ENCODE measurements at places on chromosomes 4 and X.

- peak; percentile 41 for DNase-seq
Measured at GRCh38 chr4:127832585-127832984, 48.1 kb upstream of the PLK4 start.

DNA sequence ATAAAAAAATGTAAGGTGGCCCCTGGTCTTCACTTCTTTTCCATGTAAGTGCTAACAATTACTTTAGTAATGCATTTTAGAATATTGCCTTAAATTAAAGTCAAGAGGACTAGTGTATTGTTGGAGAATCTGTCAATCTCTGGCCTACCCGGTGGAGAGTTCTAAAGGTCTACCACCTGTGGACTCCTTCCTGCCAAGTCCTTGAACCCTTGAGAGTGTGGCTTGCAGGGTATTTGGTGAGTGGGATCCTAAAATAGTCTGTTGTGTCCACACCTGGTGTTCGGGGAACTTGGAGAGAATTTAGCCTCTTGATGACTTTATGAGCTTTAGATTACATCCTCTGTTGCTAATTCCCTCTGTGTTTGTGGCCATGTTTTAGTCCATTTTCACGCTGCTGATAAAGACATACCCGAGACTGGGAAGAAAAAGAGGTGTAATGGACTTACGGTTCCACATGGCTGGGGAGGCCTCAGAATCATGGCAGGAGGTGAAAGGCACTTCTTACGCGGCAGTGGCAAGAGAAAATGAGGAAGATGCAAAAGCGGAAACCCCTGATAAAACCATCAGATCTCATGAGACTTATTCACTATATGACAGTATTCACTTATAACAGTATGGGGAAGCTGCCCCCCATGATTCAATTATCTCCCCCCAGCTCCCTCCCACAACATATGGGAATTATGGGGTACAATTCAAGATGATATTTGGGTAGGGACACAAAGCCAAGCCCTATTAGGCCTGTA lies 23.8 kb downstream of the DDIT4L start:
- DNase-seq: no peak

GRCh38 chr4:143377611-143378099 lies 41.0 kb downstream of the GAB1 start:
- DNase-seq: peak; percentile 66

DNA sequence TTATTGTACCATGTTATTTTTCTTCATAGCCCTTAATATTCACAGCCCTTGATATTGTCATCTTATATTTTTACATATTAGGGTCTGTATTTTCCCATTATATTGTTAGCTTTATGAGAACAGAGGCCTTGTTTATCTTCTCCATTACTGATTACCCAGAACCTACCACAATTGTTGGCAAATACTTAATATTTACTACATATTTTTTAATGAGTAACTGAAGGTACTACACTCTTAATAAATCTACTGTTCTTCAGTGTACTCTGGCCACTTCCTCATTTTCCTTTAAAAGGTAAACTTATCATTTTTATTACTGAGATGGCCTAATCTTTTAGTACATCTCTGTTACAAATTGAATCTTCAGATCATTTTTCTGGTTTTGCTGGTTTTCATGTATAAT lies 133.5 kb downstream of the COL4A5 start:
- no peak for DNase-seq

DNA sequence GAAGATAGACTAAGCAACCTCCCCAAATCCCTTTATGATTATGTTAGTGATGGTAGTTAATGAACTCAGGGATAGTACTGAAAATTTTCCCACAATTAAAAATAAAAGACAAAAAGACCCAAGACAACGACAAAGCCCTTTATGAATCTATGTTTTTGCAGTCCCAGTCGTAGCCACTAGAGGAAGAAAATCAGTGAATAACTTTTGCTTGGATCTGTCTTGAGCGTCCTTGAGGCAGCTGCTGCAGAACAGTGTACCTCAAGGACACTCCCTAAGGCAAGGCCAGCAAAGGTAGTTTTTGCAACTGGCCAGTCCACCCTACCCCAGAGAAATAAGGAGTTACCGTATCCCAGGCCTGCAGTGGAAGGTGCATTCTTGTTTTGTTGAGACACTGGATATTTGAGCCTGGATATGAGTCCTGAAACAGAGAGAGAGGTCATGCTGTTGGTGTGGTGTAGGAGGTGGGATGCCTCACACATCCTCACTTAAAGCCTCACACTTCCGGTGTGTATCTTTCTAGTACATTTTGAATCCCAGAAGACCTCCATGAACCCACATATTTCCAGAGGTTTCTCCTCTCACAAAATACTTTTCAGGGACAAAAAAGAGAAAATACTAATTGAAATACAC lies 8.7 kb upstream of the TIMM8A start:
- no peak for DNase-seq

DNA sequence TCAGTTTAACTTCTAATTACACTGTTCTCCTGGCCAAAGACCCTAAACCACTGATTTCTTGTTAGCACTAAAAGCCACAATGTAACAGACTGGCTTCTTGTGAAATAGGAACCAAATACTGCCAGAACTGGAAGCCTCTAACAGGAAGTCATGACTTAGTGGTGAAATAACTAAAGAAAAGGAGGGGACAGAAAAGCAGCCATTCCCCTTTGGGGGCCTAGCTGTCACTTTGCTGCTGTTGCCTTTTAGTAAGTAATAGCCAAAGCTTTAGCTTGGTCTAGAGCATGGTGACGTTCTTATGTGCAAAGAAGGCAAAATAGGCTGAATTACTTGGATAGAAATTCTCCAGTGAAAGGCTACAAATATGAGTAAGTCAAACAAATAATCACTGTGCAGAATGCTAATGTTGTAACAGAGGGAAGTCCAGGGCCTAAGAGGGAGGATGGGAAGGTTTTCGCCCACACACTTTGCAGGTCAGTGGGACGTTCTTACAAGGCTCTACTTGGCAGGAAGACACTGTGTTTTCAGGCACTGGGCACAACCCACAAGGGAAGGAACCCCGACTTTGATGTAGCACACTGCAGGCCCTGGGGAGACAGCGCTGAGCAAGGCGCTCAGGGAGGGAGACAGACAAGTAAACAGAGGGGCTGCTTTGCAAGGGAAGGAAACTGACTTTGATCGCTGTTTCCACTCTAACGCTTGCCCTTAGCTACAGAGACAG lies 16.7 kb downstream of the GAB3 start:
- DNase-seq: no peak

DNA sequence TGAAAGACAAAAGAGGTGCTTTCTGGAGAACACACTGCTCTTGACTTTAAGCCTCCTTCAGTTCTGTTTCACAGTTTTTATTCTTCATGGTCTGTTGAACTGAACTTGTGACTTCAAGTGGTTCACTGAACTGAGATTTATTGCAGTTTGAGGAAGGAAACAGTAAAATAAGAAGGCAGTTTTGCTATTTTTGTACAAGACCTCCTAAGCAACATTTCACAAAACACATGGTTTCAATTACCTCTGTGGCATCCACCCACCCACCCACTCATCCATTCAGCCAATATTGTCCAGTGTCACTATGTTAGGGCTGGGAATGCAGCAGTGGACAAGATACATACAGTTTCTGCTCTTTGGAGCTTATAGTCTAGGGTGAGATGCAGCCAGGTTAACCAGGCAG lies 131.3 kb downstream of the IL1RAPL2 start:
- no peak for DNase-seq

DNA sequence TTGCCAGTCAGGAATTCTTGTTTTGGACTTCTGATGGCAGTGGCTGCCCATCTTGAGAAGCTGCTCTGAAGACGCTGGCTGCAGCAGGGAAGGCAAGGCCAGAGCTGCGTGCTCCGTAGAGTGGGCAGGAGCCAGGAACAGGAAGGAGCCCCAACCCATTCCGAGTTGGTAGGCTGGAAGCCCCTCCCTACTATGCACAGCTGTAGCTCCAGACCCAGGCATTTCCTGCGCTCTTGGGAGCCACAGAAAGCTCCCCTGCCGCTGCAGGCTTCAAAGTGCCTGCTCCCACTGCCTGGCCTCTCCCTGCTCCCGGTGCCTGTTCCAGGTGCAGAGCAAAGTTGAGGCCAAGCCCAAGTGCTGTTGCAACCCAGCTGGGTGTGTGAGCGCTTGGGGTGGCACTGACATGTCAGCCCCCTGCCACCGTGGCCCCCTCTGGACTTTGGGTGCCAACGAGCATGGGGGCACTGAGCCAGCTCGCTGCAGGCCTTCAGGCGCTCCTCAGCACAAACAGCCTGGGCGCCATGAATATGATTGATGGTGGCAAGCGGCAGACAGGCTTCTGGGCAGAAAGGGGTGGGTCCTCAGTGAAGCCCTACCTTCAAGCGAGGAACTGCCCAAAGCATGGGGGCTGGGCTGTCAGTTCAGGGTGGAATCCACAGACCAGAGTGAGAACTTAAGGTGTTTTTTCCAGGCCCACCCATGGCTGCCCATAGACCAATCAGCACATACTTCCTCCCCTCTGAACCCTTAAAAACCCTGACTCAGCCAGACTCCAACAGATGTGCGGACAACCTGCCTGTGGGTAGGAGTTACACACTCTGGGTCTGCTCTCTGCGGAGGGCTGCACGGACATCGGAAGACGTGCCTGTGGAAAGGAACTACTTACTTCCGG lies 677.2 kb upstream of the INTU start:
- no peak for DNase-seq

- no peak for DNase-seq
Measured at GRCh38 chr4:155017426-155017825, 191.0 kb upstream of the NPY2R start.

DNA sequence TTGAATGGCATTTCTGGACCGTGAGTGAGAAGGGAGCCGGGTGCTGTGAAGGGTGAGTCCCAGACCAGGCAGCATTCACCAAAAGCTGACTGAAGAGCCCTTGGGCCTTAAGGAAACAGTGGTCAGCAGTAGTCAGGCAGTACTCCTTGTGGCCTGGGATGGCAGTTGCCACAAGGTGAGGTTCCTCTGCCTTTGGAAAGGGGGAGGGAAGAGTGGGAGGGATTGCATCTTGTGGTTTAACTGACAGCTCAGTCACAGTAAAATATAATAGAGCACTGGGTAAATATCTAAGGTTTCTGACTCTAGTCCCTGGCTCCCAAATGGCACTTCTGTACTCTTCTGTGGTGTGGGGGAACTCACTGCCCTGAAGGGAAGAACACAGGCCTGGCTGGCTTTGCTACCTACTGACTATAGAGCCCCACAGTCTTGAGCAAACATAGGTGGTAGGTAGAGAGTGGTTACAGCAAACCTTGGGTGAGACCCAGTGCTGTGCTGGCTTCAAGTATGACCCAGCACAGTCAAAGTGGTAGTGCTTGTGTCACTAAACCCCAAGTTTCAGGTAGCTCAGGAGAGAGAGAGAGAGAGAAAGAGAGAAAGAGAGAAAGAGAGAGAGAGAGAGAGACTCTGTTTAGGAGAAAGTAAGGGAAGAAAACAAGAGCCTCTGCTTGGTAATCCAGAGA lies 154.2 kb downstream of the TEX11 start:
- no peak for DNase-seq

GRCh38 chrX:42946544-42947194 lies 168.7 kb upstream of the PPP1R2C start:
- no peak for DNase-seq

- no peak for DNase-seq
Measured at GRCh38 chrX:50671661-50672060, 142.3 kb downstream of the SHROOM4 start.

DNA sequence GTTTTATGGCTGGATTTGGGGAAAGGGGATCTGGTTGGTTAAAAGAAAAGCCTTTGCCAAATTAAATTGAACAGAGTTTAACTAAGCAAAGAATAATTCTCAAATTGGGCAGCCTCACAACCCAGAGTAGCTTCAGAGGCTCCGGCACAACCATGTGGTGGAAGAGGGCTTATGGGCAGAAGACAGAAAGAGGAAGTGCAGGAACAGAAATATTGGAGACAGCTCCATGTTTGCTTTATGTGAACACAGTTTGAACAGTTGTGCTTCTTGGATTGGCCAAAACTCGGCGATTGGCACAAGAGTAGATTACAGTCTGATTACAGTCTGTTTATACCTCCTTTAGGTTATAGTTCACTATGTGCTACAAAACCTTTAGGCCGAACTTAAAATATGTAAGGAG lies 562.7 kb downstream of the TRIML1 start:
- DNase-seq: no peak

GRCh38 chrX:11446336-11446735 lies 153.1 kb downstream of the AMELX start:
- DNase-seq: no peak

DNA sequence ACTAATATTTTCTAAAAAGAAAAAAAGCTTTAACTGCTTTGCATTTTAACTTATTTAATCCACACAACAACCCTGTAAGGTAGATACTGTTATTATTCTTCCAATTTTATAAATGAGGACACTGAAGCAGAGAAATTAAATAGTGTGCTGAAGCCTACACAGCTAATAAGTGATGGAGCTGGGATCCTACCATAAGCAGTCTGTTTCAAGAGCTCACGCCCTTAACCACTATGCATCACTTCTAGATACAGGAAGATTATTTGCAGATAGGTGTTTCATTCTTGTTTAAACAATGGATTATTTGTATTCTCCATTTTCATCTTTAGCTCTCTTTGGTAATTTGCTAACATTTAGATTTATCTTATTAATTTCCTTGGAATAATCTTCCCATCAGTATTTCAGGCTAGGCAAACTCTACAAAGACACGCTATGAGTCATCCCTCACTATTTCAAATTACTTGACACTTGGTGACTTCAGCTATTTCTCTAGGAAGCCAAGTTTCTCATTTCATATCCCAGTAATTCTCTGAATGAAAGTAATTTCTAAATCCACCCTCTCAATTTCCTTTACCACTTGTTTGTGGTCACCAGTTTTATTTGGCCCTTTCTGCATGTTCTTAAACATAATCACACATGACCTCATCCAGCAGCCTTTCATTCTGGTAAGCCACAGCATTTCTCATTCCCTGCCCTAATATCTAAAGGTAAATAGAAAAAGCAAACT lies 67.3 kb downstream of the ASB9 start:
- DNase-seq: peak; percentile 15

DNA sequence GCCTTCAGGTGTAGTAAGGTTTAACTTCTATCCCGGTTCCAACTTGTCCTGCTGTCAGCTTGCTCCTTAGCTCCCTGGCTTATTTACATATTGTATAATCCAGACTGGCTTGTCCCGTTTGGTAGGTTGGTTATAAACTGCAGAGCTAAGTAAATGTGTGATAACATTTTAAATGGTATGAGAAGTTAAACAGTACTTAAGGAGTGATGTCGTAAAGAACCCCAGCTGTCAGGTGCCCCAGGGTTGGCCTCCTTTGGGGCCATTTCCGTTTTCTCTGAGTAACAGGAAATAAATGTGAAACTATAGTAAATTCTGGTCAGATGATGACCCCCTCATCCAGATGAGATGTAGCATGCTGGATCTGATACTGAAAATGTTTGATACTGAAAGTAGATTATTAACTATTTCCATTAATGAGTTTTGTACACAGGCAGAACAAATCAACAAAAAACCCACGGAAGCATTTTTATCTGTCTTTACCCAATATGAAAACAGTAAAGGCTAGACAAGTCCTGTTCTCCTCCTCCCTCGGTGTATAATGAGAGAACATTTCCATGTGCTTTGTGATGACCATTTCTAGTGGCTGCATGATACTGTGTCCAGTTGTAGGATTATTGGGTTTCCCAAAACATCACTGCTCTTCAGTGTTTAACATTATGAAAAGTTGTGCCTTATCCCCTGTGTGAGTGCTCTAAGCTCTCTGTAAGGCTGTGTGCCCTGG lies 22.4 kb downstream of the GAB1 start:
- no peak for DNase-seq
